ENCODE measurements at places on chromosomes 12 and 14.

DNA sequence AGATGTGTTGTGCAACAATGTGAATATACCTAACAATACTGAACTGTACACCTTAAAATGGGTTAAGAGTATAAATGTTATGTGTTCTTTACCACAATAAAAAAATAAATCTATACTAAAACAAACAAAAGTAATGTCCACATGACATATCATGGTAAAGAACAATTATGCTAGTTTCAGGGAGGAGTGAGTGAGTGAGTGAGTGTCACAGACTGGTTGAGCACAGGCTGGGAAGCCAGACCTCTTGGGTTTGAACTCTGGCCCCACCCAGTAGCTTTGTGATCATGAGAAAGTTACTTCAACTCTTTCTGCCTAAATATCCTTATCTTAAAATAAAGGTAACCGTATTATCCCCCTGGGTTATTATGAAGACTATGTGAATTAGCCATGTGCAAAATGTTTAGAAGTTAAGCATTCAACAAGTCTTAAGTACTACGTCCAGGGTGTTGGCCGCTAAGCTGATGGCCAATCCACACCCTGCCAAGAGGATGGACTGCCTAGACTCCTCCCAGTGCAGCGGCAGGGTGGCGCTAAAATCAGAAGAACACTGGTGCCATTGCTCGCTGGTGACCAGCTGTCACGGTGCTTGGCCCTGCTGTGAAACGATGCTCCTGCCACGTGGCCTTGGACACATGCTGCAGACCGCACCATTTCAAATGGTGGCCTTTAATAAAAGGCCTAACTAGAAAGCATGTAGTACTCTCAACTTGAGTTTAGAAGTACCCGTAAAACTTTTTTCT, 7.3 kb downstream of the SLC2A13 start:
- H3K4me3 ChIP-seq, result no peak overlapping the region
- no peak for DNase-seq
- no peaks in the 10 kb centered on the region for H3K27me3 ChIP-seq
- peaks cover 4% of the 10 kb centered on the region for H3K36me3 ChIP-seq
- no peak overlapping the region for H3K27ac ChIP-seq

- no peak for DNase-seq
- peaks cover 37% of the 10 kb centered on the region for H3K4me1 ChIP-seq
- H3K4me3 ChIP-seq, result no peak overlapping the region
- no peaks in the 10 kb centered on the region for H3K36me3 ChIP-seq
Measured at GRCh38 chr12:4217091-4217490, 56.5 kb upstream of the CCND2 start.

GRCh38 chr12:56300644-56301464, 724 bp upstream of the CS start:
- no peaks in the 10 kb centered on the region for H3K27me3 ChIP-seq
- H3K4me3 ChIP-seq, result peak overlapping the region; percentile 93
- peaks cover 41% of the 10 kb centered on the region for H3K36me3 ChIP-seq

DNA sequence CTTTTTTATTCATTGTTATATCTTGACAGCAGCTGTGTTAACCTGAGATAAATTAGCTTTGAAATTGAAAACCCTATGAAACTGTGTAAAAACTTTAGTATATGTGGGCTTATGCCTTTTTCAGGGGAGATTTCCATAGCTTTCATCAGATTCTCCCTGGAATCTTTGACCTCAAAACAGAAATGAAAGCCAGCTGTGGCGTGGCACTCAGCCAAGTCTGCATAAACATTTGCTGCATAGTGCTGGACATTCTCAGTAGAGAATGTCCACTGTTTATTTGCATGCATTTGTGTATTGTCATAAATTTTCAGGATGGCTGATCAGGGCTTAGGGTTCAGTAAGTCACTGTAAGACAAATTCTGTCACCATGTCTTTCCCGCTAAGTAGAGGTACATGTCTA, 115.3 kb upstream of the NAP1L1 start:
- peaks cover 5% of the 10 kb centered on the region for H3K4me1 ChIP-seq
- H3K36me3 ChIP-seq, result no peaks in the 10 kb centered on the region
- no peak overlapping the region for H3K27ac ChIP-seq
- no peak overlapping the region for H3K4me3 ChIP-seq

- DNase-seq, result no peak
- H3K27me3 ChIP-seq, result no peaks in the 10 kb centered on the region
- peaks cover 43% of the 10 kb centered on the region for H3K36me3 ChIP-seq
- no peak overlapping the region for H3K4me3 ChIP-seq
Measured at GRCh38 chr14:95151561-95151960, 5.8 kb downstream of the DICER1 start.

GRCh38 chr12:53223389-53224060, 8.5 kb downstream of the RARG start:
- H3K4me1 ChIP-seq, result peaks cover 62% of the 10 kb centered on the region
- H3K27me3 ChIP-seq, result no peaks in the 10 kb centered on the region
- peak overlapping the region; percentile 89 for H3K27ac ChIP-seq

DNA sequence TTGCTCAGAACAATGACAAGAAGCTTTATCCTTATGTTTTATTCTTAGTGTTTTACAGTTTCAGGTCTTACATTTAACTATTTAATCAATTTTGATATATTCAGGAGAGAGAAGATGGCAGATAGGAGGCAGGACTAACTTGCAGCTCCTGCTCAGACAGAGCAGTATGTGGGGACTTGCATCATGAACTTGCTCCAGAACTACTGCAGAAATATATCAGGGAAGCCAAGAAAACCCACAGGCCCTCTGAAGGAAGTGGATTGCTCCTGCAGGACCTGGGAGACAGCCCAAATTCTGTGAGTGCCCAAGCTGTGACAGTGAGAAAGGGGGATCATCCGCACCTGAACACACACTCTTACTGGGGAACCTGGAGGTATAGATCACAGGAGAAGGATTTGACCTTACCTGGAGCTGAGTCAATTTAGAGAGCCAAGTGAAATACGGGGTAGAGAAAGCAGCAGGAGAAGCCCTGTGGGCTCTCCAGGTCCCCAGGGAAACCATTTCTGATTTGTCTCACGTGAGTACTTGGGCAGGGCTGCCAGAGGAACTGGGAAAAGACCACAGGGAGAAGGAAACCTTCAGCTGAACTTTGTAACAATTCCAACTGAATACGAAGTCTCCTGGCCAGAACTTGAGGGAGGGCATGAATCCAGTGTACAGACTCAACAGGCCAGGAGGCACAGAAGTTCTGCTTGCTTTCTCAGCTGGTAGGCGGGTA, 28.9 kb upstream of the TSPAN8 start:
- no peak overlapping the region for H3K27ac ChIP-seq
- H3K4me1 ChIP-seq, result peaks cover 4% of the 10 kb centered on the region
- DNase-seq, result no peak

DNA sequence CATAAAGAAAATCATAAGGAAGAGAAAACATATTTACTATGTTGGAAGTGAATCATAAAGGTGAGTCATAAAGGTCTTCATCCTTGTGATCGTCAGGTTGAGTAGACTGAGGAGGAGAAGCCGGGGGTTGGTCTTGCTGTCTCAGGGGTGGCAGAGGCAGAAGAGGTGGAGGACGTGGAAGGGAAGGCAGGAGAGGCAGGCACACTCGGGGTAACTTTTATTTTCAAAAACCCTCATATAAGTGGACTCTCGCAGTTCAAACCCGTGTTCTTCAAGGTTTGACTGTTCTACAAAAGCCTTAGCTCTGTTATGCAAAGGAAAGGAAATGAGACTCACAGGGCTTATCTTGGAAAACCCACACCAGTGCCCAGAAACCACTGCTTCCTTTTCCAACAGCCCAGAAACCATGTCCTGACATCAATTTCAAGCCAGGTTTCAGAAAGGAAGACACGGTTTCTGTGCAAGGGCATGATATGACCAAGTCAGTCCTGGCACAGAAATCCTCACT, 14.0 kb downstream of the SMCO2 start:
- H3K36me3 ChIP-seq, result no peaks in the 10 kb centered on the region
- peak overlapping the region; percentile 52 for H3K4me3 ChIP-seq
- peak overlapping the region; percentile 85 for H3K27ac ChIP-seq
- peaks cover 9% of the 10 kb centered on the region for H3K27me3 ChIP-seq
- peaks cover 57% of the 10 kb centered on the region for H3K4me1 ChIP-seq

DNA sequence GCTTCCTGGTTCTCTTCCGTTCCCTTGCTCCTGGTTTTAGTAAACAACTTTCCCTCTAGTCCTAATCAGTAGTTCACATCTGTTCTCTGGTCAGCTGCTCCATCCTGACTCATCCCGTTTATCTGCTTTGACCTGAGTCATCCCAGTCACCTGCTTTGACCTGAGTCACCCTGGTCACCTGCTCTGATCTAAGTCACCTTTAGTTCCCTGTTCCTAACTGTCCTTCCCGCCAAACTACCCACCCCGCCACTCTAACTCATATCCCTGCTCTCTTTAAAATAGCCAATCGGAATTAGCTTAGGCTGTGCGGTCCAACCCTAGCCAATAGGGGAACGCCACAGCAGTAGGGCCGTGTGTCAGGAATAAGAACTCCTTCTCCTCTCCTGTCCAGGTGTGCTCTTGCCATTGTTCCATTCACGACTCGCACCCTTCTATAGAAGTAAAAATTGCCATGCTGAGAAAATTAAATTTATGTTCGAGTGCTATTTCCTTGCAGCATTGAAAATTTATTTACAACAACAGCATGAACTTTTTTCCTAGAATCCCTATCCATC, 3.1 kb upstream of the ANKRD33 start:
- no peak overlapping the region for H3K4me3 ChIP-seq
- no peak overlapping the region for H3K27ac ChIP-seq
- no peak for DNase-seq
- no peaks in the 10 kb centered on the region for H3K36me3 ChIP-seq

DNA sequence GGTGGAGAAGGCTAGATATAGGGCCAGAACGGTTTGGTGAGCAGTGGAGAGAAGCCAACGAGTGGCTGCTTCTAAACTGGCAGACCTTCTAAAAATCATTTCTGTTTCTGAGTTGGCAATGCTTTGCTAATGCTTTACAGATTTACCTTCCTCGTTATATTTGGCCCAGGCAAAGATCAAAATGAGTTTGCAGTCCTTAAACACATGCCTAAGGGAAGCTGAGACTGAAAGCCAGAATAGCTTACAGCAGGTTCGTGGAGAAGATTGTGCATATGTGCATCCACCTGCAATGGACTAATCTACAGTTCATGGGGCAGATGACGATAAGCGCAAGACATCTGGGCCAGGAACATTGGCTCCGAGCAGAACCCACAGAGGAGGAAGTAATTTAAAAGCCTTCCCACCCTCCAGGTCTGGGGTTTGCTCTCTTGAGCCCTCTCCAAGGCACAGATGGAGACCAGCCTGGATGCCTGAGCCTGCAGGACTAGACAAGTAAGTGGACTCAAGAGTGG, 99.4 kb downstream of the NINJ2 start:
- peak overlapping the region; percentile 57 for H3K4me3 ChIP-seq
- peak overlapping the region; percentile 88 for H3K27ac ChIP-seq
- H3K4me1 ChIP-seq, result peaks cover 65% of the 10 kb centered on the region
- H3K36me3 ChIP-seq, result no peaks in the 10 kb centered on the region

DNA sequence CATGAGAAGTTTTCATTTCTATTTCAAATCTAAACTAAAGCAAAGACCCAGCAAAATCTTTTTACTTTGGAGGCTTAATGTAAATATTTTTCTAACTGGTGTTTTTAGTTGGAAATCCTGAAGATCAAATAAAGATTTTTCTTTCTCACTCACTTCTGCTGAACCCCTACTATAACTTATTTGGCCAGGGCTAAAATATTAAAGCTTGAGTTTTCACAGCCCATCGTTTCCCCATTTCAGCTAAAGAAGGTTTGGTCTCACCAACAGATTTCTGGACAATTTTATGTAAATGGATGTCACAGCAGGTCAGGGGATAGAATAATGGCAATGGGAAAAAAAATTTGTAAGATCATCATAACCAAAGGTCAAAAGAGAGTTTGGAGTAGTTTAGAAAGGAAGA, 92.7 kb upstream of the DCN start:
- H3K4me3 ChIP-seq, result no peak overlapping the region
- H3K4me1 ChIP-seq, result no peaks in the 10 kb centered on the region
- H3K27me3 ChIP-seq, result peaks cover 14% of the 10 kb centered on the region
- H3K36me3 ChIP-seq, result no peaks in the 10 kb centered on the region

GRCh38 chr12:77855548-77855947, 24.9 kb downstream of the NAV3 start:
- H3K4me3 ChIP-seq, result no peak overlapping the region
- no peaks in the 10 kb centered on the region for H3K36me3 ChIP-seq
- H3K27ac ChIP-seq, result no peak overlapping the region
- DNase-seq, result no peak
- no peaks in the 10 kb centered on the region for H3K27me3 ChIP-seq

DNA sequence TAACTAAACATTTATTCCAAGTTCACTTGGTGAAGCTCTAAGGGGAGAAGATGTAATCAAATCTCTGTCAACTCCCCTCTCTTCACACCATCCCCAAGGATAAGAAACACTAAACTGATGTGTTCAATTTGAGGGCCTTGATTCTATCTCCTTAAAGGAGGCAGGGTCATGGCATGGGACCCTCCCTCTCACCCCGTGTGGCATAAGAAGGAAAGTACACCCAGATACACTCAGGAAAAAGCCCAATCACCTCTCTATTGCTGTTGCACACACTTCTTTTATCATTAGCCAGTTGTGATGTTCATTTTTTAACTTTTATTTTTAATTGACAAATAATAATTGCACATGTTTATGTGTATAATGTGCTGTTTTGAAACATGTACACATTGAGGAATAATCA, 35.1 kb downstream of the WASHC3 start:
- peaks cover 17% of the 10 kb centered on the region for H3K36me3 ChIP-seq
- H3K4me1 ChIP-seq, result no peaks in the 10 kb centered on the region
- no peak overlapping the region for H3K4me3 ChIP-seq
- DNase-seq, result no peak
- no peaks in the 10 kb centered on the region for H3K27me3 ChIP-seq

DNA sequence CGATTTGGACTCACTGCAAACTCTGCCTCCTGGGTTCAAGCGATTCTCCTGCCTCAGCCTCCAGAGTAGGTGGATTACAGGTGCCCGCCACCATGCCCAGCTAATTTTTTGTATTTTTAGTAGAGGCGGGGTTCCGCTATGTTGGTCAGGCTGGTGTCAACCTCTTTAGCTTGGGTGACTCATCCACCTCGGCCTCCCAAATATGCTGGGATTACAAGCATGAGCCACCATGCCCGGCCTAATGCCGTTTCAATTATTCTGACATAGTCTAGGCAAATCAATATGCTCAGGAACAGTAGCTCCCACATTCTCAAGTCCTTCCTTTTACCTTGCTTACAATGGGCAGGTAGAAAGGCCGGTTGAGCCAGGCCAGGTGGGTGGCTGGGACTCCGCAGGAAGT, 82.0 kb upstream of the EEA1 start:
- no peak overlapping the region for H3K4me3 ChIP-seq
- no peak overlapping the region for H3K27ac ChIP-seq
- H3K36me3 ChIP-seq, result no peaks in the 10 kb centered on the region
- no peak for DNase-seq
- H3K27me3 ChIP-seq, result no peaks in the 10 kb centered on the region

GRCh38 chr12:49616533-49617219, 6.7 kb upstream of the PRPF40B start:
- no peak overlapping the region for H3K27ac ChIP-seq
- H3K4me1 ChIP-seq, result peaks cover 15% of the 10 kb centered on the region
- no peaks in the 10 kb centered on the region for H3K36me3 ChIP-seq
- DNase-seq, result no peak

GRCh38 chr12:92028441-92028709, 117.3 kb downstream of the BTG1 start:
- H3K27ac ChIP-seq, result peak overlapping the region; percentile 60
- H3K4me1 ChIP-seq, result peaks cover 71% of the 10 kb centered on the region
- no peak overlapping the region for H3K4me3 ChIP-seq
- no peak for DNase-seq
- H3K27me3 ChIP-seq, result no peaks in the 10 kb centered on the region
- H3K36me3 ChIP-seq, result peaks cover 15% of the 10 kb centered on the region

GRCh38 chr12:104626069-104626837, 169.5 kb downstream of the CHST11 start:
- H3K27ac ChIP-seq, result no peak overlapping the region
- H3K36me3 ChIP-seq, result no peaks in the 10 kb centered on the region
- no peak for DNase-seq
- H3K4me3 ChIP-seq, result no peak overlapping the region
- H3K27me3 ChIP-seq, result no peaks in the 10 kb centered on the region

GRCh38 chr12:30047516-30048254, 263.9 kb upstream of the TMTC1 start:
- no peak overlapping the region for H3K4me3 ChIP-seq
- H3K27me3 ChIP-seq, result no peaks in the 10 kb centered on the region
- no peak overlapping the region for H3K27ac ChIP-seq

Data from activated CD8-positive, alpha-beta T cell treated with anti-CD3 and anti-CD28 coated beads for 36 hours (primary cell).